ENCODE measurements at places on chromosomes 16 and 17.

GRCh38 chr16:58582971-58583765 is 46.5 kb downstream of the CNOT1 start:
- no peak for DNase-seq

DNA sequence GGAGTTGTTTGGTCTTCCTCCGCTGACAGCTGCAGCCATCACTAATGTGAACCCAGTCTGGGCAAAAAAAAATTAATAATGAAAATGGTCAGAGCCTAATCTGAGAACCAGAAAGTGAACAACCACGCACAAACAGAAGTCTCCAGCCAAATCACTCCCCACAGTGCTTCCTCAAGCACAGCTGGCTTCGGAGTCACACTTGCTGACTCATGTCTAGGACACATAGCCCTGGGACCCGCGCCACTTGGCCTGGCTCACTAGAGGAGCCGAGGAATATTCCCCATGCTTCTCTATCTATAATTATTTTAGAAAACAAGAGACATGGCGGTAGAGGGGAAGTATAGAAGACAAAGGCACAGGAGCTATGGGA is 109.1 kb downstream of the ZFHX3 start:
- DNase-seq: peak; percentile 71

DNA sequence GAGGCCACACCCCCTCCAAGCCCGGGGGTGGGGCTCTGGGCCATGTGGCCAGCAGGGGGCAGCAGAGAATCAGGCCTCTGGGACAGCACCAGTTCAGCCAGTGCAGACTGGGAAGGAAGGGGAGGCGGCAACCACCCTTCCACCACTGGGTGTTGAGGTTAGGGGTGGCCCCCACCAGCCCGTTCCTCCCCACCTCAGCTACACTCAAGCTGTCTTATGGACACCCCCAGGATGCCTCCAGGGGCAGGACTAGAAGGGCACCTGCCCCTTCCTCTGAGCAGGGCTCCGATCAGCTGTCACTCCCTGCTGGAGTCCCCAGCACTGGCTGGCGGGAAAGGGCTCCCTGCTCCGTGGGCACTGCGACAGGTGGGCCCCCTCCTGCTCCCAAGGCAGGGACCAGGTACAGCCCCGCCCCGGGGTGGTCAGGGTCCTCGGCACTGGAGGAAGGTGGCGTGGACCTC is 21.8 kb downstream of the KATNB1 start:
- DNase-seq: peak; percentile 70

DNA sequence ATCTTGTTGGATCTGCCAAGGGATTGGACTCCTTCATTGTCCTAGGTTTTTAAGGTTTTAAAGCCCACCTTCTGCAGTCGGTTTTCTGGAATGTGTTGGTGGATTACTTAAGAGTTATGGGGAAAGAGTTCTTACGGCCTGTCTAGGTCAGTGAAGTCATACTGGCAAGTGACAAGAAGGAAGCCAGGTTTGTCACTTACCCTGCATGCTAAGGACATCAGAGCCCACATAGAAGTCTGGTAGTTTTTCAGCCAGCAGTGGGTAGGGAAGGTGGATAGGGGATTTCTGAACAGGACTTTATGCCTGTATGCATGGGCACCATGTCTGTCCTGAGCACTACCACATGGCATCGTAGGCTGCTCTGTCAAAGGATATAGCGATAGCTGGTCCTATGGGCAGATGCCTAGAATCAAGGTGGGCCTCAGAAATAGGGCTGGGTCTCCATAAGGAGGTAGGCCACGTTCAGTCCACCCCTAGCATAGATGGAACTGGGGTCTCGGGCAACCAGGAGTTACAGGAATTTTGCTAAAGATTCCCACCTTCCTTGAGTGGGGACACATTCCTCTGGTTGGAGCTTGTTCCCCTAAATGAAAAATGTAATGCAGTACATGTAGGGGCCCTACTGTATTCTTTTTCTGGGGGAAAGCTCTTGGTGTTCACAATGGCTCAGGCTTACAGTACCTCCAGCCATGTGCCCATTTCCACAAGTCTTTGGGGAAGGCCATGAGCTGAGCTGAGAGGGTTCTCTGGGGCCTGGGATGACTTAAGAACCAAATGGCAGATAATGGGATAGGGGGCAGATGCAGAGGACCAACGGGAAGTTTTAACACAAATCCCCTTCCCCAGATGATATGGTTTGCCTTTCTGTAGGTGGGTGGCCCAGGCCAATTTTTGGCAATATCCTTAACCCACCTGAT is 27.5 kb downstream of the TRPV2 start:
- no peak for DNase-seq

DNA sequence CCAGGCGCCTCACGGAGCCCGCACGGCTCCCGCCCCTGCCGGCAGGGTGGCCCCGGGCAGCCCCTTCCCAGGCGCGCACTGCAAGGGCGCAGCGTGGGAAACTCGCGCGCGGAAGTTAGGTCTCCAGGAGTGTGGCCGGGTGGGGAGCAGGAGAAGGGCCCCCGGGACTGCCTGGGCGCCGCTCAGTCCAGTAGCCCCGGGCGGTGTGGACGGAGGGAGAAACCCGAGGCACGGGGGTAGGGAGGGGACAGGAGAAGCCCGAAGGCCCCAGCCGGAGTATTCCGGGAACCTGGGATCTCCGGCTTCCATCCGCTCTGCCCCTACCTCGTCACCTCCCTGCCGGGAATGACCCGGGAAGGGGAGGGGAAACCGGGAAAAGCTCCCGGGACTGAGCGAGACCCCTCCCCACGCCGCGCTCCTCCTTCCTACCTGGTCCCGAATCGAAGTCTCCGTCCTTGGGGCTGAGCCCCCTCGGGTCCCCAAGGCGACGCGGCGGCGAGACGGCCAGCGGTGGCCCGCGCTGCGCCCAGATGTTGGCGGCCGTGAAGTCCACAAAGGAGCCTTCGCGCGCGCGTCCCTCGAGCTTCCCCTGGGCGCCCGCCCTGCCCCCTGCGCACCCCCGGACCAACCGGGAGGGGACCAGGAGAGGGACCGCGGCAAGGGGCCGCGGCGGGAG is 418 bp downstream of the SOCS3 start:
- no peak for DNase-seq

DNA sequence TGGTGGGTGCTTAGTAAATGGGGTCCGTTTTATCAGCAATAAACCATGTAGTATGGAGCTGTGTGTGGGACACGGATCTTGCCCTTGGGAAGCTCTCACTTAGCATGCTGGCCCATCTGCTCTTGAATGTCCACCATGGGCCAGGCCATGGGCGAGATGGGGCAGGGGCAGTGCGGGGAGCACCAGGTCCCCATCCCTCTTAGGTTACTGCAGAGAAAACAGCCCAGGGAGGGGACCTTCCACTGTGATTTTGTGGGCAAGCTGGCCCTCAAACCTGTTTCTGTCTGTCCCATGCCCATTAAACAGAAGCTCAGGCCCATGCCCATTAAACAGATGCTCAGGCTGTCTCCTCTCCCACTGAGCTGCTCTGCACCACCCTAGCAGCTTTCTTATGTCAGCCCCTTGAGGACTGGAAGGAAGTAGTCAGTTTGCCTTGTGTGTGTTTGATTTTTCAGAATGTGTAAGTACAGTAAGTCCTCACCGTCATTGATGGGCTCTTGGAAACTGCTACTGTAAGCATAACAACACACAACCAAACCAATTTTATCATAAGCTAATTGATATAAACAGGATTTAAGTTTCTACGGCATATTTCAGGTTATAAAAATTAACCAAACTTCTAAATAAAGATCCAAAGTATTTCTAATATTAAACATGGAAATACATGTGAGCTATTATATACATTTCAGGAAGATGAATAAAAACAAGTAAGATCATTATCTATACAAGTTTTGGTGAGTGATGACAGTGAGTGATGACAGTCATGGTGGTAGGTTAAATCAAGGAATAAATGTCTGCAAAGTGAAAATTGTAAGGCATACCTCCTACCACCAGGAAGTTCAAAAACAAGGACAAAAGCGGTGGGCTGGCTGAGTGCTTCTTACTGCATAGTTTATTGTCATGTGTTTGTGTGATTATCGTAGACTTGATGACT is 11.5 kb downstream of the MPRIP start:
- DNase-seq: no peak

DNA sequence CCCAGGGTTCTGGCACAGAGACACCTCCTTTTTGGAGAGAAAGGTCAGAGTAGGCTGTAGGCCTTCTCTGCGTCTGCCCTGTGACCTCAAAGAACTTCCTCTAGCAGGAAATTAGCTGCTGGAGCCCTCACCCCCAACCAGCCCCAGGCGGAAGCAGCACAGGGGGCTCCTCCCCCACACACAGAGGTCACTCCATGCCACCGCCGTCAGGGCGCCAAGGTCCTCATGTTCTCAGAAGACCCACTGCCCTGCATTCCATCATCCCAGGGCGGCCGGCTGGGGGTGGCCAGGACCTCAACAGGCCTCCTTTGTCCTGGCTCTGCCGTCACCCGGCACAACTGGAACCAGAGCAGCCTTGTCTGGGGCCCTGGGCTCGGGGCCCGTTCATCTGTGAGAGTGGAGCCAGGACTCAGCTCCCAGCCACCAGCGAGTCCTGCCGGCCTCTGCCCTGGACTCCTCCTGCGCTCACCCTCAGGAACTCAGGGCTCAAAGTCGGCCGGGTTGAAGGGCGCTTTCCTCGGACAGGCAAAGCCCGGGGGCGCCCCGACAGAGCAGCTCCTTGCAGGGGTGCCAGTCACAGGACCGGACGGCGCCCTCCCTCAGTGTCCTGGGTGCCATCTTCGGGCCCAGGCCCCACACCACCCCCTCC is 1.2 kb downstream of the TMC6 start:
- no peak for DNase-seq

GRCh38 chr16:11051879-11052808 is 107.8 kb downstream of the CLEC16A start:
- DNase-seq: no peak

- DNase-seq: no peak
Measured at GRCh38 chr16:19169082-19169639, 1.1 kb downstream of the SYT17 start.

GRCh38 chr17:69417545-69418483 is 3.3 kb downstream of the MAP2K6 start:
- DNase-seq: no peak

- no peak for DNase-seq
Measured at GRCh38 chr17:78537217-78537860, 39.9 kb downstream of the DNAH17 start.

- peak; percentile 79 for DNase-seq
Measured at GRCh38 chr17:31067691-31068184, 27.0 kb upstream of the NF1 start.

- no peak for DNase-seq
Measured at GRCh38 chr16:24624102-24624501, 84.7 kb downstream of the RBBP6 start.

GRCh38 chr16:52529226-52529625 is 17.7 kb downstream of the TOX3 start:
- DNase-seq: no peak

DNA sequence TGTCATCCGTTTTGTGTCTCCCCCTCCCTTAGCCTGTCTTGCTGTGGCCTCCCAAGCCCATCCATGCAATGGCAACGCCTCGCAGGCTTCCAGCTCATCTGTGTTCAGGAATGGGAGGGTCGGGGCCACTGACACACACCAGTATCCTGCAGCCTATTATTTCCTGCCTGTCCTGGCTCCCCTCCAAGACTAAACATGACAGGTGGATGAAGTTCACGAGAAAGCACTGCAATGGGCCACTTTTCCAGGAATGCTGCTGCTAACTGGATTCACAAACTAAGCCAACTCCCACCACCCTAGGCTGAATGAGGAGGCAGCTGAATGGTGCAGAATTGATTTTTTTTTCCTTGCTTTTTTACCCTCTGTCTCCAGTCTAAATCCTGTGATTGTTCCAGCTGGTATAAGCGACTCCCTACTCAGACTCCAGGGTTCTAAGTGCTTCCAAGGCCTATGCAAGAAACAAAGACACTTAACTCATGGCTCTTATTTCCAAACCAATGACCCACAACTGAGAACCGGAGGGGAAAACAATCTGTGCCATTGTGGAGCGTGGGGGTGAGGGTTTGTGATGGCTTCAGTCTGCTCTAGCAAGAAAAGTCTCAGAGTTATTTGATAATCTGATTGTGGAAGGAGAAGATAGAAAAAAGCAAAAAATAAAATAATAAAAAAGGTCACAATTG is 23.3 kb downstream of the TMEM100 start:
- no peak for DNase-seq

GRCh38 chr16:86930663-86931373 is 352.5 kb downstream of the FOXL1 start:
- no peak for DNase-seq

DNA sequence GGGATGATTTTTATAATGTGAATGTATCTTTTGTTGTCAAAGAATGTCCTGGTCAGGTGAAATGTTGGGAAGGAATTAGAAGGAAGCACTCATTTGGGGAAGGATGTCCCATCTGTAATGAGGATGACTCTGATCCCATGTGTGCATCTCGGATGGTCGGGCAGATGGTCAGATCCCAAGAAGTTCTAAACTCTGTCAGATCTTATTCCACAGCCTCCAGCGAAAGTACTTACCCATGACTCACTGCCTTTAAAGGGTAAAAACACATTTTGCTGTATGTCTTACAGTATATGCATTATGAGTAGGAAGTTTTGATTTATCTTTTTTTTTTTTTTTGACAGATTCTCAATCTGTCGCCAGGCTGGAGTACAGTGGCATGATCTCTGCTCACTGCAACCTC is 548 bp upstream of the KRTAP4-11 start:
- DNase-seq: peak; percentile 59

DNA sequence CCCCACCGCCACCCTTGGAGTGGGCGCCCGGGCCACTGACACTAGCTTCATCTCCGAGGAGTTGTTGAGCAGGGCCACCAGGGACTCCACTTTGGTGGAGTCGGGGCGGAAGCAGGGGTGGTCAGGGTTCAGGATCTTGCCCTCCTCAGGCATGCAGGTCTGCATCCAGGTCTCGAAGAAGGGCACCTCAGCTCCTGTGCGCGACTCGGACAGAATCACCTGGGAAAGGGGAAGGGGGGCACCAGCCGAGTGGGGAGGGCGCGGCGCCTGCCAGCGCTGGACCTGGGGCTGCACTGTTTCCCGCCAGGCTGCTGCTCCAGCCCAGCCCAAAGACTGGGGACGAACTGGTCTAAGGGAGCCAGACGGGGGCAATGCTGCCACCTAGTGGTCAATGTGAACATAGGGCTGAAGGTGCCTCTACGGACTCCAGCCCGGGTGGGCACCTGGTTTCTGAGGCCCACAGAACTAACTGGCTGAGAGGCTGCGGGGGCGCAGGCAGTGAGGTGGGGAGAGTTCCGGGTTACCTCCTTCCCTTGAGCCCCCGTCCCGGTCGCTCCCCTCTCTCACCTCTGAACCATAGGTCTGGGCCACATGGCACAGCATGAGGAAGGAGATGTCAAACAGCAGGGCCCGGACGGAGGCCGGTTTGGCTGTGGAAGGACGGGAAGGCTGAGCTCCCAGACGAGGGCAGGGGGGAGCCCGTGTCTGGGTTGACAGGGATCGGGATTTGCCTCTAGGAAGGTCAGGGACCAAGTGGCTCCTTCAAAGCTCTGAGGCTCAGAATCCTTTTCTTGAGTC is 11.8 kb downstream of the CSF3 start:
- DNase-seq: peak; percentile 71

- DNase-seq: no peak
Measured at GRCh38 chr16:66263973-66264310, 102.5 kb upstream of the CDH5 start.

GRCh38 chr16:11582157-11582814 is 4.4 kb downstream of the LITAF start:
- DNase-seq: no peak

DNA sequence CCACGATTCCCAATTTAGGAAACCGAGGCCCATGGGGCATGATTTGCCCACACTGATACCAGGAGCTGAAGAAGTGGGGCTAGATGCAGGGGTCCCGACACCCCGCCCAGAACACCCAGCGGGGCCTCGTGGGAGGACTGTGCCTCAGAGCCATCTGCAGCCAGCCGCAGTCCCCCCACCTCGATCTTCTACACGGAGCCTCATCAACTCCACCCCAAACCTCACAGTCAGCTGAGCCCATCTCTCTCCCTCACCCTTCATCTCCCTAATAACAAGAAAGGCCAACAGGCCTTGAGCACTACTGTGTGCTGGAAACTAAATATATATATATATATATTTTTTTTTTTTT is 4.2 kb downstream of the ITGAE start:
- DNase-seq: no peak
